ENCODE measurements at places on chromosomes 6 and 20.

GRCh38 chr6:139519097-139519496 lies 144.6 kb upstream of the CITED2 start:
- no peak for DNase-seq

GRCh38 chr6:107061125-107062020 lies 33.4 kb downstream of the MTRES1 start:
- no peak for DNase-seq

GRCh38 chr6:143234734-143235133 lies 174.0 kb downstream of the AIG1 start:
- DNase-seq = no peak

GRCh38 chr6:166381733-166382499 lies 824 bp downstream of the MPC1 start:
- peak; percentile 48 for DNase-seq

GRCh38 chr6:28768187-28768913 lies 155.4 kb downstream of the TRIM27 start:
- DNase-seq = no peak

GRCh38 chr6:107419733-107420132 lies 39.6 kb downstream of the PDSS2 start:
- no peak for DNase-seq

GRCh38 chr20:4809707-4810106 lies 88.0 kb downstream of the PRND start:
- no peak for DNase-seq

DNA sequence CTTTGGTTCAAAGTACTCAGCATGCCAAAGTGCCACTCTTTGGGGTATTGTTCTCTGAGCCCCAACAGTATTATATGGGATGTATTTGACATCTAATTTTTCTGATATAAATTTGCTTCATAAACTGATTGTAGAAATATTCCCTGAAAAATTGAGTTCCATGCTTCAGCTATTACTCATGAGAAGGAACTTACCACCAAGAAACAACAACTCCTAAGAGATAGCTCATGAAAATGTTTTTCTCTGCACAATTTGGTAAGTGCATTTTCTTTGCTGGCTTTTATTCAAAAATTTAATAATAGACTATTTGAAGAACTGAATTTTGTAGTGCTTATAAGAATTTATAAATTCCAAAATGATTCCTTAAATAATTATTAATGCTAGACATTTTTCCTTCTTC lies 12.8 kb upstream of the TPD52L1 start:
- no peak for DNase-seq
